ENCODE measurements at places on chromosomes 5 and 9. TPM values are rescaled to one million over a fixed set of nuclear protein-coding genes. Genes with fewer than 3 reads are reported as not detected.

CD274 gene
- total RNA-seq = 2.9 TPM

PLPP7 gene
- 3.7 TPM for total RNA-seq

DDX46 gene
- total RNA-seq = 15.1 TPM

AFAP1L1 gene
- 11.8 TPM for total RNA-seq

ACTBL2 gene
- total RNA-seq = 0.15 TPM

RIOK2 gene
- total RNA-seq = 16.3 TPM

TAF1L gene
- not detected for total RNA-seq

PRRX2 gene
- 14.9 TPM for total RNA-seq

LMAN2 gene
- 253 TPM for total RNA-seq

POU4F3 gene
- total RNA-seq = not detected

TRPM3 gene
- not detected for total RNA-seq

FOXD4L4 gene
- total RNA-seq = not detected

SLC6A7 gene
- not detected for total RNA-seq

LCN6 gene
- total RNA-seq = not detected

C9orf50 gene
- total RNA-seq = 0.50 TPM

MRPL50 gene
- total RNA-seq = 9.1 TPM

ARID3C gene
- not detected for total RNA-seq

TAS2R1 gene
- total RNA-seq = not detected

ADAMTSL2 gene
- total RNA-seq = not detected

ADRB2 gene
- total RNA-seq = 1.9 TPM

HAPLN1 gene
- total RNA-seq = 2.7 TPM

HTR1A gene
- total RNA-seq = not detected

GDA gene
- total RNA-seq = under 0.01 TPM

SCGB3A2 gene
- total RNA-seq = not detected

TXN gene
- total RNA-seq = 407 TPM

Measured in bronchus fibroblast of lung (primary cell).